ENCODE measurements at places on chromosomes 12 and 14.

GRCh38 chr14:68757618-68758081, 35.2 kb downstream of the ZFP36L1 start:
- DNase-seq, result no peak

DNA sequence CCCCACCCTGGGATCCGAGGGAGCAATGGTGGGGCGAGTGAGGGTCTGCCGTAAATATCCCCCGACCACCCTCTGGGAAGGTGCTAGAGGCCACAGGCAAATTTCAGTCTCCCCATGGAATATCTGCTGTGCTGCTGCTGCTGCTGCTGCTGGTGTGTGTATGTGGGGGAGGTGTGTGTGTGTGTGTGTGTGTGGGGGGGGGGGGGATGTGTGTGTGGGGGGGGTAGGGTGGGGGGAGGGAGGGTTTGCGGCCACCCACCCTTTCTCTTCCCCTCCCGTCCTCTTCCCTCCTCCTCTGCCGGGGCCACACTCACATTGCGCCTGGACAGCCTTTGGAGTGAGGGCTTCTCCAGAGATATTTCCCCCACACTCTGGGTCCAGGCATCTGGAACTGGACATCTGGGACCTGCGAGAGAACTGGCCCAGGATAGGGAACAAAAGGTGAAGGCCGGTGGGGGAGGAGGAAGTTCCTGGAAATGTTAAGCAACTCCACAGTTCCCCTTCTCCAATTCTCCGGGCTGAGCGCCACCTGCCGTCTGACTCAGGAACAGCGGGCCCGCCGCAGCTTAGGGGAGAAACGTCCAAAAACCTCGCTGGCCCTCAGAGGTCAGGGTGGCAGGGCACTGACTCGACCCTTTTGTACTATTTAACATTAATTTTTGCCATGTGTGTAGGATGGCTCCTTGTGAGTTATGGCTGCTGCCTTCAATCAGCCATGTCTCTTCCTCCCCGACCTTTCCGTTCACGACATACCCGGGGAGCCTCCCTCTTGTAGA, at the start of gene C1RL:
TSS of gene C1RL (minus strand) at position 419 of the 776 bp plus-strand sequence. CDS start at position 385, 34 bp downstream.
- peak; percentile 84 for DNase-seq

GRCh38 chr14:106442857-106443256, 916.5 kb downstream of the TMEM121 start:
- DNase-seq, result peak; percentile 23

GRCh38 chr14:35940291-35940690, 114.2 kb downstream of the BRMS1L start:
- DNase-seq, result no peak

GRCh38 chr12:67280572-67280971, 11.4 kb downstream of the CAND1 start:
- no peak for DNase-seq

- DNase-seq, result no peak
Observed at GRCh38 chr12:23771240-23771949, 178.1 kb downstream of the SOX5 start.

- no peak for DNase-seq
Observed at GRCh38 chr14:69240527-69241173, 19.3 kb upstream of the GALNT16 start.

- no peak for DNase-seq
Observed at GRCh38 chr12:9051158-9051550, 61.8 kb downstream of the KLRG1 start.

DNA sequence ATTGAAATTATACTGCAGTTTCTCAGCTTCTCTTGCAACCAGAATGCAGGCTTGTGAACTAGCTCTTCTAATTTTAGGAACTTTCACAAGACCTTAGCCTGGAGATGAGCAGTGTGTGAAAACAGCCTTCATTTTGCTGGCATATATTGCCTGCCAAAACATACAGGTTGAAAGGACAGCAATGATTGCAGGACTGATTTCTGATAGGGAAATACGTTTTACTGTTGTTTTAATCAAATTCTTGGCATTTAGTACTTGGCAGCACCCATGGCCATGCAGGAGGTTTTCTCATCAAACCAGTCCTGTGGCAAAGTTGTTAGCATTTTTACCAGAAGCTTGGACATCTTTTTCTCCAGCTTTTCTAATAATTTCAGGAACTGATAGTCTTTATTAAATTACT, 91.9 kb upstream of the MUCL1 start:
- DNase-seq, result no peak

GRCh38 chr14:72714094-72714493, 179.8 kb downstream of the DPF3 start:
- DNase-seq, result no peak

DNA sequence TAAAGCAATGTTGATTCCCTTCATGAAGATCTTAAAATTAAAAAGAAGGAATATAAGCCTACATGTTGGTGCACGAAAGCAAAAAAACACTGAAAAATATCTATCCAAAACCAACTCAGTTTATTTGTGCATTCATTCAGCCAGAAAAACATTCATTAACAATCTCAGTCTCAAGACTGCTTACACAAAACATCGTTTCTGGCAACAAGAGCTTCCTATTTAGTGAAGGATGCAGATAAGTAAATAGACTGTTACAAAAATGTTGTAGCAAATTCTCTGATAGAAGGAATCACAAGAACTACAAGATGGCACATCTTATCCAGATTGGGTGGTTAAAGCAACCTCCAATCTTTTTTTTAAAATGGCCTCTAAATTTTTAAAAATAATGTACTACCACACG, 69.7 kb upstream of the DCN start:
- no peak for DNase-seq

GRCh38 chr12:115421796-115422709, 738.1 kb upstream of the TBX3 start:
- no peak for DNase-seq

DNA sequence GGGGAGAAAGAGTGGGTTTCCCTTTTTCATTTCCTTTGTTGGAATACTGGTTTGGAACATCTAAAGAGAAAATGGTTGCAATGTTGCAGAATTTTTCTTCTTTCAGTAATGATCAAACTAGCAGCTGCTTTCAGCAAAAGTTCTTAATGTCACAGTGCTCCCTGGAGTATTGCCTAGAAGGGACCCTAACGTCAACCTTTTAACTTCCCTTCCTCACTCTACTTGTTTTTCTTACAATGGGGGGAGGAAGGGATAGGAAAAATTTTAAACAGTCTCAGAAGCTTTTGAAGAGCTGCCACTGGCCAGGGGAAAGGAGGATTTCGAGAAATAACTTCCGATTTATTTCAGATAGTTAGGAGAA, 521.8 kb downstream of the MED13L start:
- DNase-seq, result no peak

- DNase-seq, result no peak
Observed at GRCh38 chr12:47817272-47818006, 2.3 kb downstream of the HDAC7 start.

- DNase-seq, result no peak
Observed at GRCh38 chr12:113180333-113180732, 4.9 kb downstream of the DDX54 start.
